ENCODE measurements at places on chromosomes 7 and 10.

GRCh38 chr7:131400681-131401176 is 73.1 kb downstream of the MKLN1 start:
- no peak for DNase-seq

DNA sequence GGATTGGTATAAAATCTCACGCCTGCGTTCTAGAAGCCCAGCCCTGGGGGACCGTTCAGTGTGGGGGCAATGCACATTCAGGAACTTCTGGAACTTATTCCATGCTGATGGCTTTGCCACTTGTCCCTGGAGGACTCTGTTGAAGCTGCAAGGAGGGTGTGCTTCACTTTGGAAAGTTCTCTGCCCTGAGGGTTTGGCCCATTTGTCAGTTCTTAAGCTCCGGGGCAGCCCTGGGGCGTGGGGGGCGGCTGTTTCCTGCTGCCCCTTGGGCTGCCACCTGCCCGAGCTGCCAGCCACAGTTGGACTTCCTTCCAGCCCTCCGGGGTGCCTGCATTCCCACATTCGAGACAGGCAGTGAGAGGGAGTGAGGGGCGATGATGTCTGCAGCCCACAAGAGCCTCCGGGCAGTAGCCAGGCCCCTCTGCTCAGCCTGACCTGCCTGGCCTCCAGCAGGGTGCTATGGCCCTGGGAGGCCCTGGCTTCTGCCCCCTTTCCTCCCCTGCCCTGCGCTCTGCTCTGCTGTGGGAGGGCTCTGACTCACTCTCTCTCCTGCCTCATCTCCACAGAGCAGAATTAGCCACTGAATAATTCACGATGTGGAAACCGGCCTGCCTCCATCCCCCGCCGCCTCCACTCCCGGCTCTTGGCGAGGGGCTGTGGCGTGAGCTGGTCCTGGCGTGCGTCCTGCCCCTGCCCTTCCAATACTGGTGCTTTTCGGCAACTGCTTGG is 1.9 kb downstream of the TTYH3 start:
- DNase-seq, result no peak

- no peak for DNase-seq
Measured at GRCh38 chr10:130992802-130993523, 318.6 kb downstream of the TCERG1L start.

- DNase-seq, result no peak
Measured at GRCh38 chr10:93068411-93069244, 5.1 kb upstream of the CYP26A1 start.

DNA sequence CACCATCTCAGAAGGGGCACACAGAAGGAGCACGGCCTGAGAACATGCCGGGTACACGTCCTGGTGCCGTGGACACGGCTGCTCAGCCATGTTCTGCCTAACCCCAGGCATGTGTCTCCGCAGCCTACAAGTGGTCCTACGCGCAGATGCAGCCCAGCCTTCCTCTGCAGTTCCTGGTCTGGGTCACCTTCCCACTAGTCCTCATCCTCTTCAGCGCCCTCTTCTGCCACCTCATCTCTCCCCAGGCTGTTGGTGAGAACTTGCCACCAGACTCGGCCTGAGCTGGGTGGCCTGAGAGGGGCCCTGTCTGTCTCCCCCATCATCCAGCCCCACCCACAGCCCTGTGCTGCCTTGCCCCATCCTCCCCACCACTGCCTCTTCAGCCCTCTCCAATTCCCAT is 5.3 kb downstream of the CLCN1 start:
- DNase-seq, result no peak

GRCh38 chr10:58400609-58401008 is 15.4 kb downstream of the TFAM start:
- DNase-seq, result no peak

GRCh38 chr7:84191261-84191660 is 3.3 kb downstream of the SEMA3A start:
- DNase-seq, result no peak

DNA sequence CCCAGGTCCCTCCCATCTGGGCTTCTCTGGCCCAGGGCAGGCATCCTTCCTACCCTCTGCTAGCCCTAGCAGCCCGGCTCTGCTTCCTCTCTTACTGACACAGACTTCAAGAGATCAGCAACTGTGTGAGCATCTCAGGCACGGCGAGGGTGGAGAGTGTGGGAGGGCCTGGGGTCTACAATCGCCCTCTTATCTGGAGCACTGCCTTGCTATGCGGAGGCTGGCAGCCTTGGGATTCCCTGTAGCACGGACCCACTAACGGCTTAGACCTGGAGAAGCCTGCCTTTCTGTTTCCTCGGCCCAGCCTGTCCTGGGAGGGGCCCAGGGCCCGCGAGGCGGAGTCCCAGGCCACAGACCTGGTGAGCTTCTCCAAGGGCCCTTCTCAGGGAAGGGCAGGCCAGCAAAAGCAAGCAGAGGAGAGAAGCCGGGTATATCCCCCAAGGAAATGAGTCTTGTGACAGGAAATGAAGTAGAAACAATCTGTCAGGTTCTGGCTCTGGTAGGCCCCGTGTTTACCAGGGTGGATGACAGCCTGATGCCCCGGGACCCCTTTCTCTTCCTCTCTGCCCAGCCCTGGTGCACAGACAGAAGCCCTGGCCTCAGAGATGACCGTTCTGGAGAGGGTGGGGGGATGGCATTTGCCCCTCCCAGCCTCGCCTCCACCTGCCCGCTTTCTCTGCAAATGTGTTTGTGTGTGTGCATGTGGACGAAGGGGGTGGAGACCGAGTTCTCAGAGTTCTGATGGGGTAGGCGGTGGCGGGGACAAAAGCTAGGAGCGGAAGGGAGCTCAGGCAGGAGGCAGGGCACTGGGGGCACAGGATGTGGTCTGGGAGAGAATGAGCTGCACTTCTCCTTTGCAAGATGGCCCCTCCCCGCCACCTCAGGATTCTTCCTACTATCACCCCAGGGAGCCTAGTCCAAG is 2.5 kb downstream of the LRCH4 start:
- DNase-seq, result peak; percentile 21

DNA sequence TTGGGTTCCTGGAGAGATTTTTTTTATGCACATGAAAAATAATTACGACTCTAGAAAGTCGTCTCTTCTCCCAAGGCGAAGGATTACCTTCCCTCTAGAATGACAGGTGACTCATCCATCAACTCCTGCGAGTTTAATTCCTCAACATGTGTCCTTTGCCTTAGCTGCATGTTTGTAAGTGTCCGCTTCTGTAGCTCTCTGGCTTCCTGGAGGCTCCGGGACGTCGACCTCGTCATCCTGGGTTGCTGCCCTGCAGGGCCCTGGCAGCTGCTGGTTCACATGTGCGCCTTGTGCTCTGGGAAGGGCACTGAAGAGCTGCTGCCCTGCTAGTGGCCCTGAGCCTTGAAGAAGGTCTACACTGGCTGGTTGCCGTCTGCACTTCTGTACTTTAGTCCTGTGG is 210.2 kb downstream of the MLLT10 start:
- DNase-seq, result no peak

- DNase-seq, result no peak
Measured at GRCh38 chr10:124641282-124642087, 102.7 kb downstream of the FAM53B start.

DNA sequence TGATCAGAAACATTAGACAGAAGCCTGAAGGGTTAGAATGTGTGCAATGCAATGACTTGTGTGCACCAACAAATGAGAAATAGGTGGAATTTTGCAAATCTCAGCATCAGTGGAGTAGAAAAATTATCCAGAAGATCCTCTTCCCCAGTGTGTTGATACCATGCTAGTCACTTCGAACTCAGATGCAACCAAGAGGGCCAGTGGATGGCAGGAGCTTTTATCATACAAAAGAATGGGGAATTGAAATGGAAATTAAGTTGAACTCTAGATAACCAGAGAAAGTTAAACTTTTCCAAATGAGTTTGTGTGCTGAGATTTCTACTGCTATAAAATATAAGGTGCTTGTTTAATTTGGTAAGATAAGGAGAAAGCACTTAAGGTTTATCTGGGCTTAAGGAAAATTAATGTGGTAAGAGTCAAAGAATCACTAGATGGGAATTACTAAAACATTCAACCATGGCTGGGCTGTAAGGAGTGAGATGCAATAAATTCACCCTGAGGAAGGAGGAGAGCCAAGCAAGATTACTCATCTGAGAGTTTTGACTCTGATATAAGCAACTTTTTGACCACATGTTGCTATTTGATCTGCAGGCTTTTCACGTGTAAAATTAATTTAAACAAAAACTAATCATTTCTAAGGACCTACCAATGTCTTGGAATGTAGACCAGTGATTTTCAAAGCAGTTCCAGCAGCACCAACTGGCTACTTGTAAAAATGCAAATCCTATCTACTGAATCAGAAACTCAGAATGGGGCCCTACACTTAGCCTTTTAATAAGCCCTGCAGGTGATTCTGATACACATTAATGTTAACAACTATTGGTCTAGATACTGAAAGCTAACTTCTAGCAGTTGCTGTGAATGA is 113.2 kb downstream of the CDC14C start:
- no peak for DNase-seq

DNA sequence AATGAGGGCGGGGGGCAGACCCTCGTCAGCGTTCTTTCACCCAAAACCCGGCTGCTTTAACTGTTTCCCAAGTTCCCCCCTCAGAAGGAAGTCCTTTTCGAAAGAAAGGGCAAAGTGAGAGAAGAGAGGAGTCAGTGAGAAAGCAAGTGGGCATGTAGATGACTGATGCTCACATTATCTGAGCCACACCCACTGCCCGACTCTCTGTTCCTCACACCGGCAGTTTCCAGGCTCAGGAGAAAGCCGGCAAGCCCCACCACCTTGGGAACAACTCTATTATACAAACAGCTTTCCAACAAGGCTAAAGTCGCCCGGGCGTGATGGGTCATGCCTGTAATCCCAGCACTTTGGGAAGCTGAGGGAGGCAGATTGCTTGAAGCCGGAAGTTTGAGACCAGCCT is 23.1 kb downstream of the RCC1L start:
- no peak for DNase-seq

- DNase-seq, result no peak
Measured at GRCh38 chr7:29609162-29610037, 45.8 kb downstream of the PRR15 start.

DNA sequence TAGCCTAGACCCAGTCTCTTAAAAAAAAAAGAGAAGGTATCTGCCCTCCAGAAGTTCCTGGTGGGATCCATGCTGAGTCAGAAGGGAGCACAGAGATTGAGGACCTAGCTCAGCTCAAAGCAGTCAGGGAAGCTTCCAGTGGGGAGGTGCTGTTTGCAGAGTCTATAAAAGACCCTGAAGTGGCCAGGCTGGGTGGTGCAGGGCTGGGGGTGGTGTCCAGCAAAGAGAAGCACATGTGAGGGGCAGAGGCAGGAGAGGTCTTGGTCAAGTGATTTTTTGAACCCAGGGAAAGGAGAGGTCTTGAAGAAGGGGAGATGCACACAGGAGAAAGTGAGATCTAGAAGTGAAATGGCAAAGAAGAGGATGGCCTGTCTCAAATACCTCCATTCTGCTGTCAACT is 130.4 kb upstream of the PODXL start:
- no peak for DNase-seq

- no peak for DNase-seq
Measured at GRCh38 chr7:90777465-90777864, 181.3 kb downstream of the CDK14 start.

DNA sequence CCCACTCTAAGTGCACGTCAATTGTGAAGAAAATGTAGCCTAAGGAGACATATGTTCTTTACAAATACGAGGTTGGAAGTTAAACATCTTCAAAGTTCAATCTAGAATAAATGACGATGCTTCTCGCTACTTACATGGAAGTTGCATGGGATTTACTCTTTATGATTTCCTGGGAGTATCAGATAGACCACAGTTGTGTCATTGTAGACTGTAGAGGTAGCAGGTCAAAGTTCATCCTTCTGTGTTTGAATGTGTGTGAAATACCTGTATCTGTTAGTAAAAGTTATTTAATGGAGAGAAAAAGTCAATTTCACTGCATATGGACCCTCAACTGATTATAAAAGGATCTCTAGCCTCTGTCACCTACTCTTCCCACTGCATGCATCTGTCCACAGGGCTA is 112.6 kb downstream of the C1GALT1 start:
- no peak for DNase-seq

GRCh38 chr7:13845601-13846000 is 143.9 kb downstream of the ETV1 start:
- DNase-seq, result no peak

DNA sequence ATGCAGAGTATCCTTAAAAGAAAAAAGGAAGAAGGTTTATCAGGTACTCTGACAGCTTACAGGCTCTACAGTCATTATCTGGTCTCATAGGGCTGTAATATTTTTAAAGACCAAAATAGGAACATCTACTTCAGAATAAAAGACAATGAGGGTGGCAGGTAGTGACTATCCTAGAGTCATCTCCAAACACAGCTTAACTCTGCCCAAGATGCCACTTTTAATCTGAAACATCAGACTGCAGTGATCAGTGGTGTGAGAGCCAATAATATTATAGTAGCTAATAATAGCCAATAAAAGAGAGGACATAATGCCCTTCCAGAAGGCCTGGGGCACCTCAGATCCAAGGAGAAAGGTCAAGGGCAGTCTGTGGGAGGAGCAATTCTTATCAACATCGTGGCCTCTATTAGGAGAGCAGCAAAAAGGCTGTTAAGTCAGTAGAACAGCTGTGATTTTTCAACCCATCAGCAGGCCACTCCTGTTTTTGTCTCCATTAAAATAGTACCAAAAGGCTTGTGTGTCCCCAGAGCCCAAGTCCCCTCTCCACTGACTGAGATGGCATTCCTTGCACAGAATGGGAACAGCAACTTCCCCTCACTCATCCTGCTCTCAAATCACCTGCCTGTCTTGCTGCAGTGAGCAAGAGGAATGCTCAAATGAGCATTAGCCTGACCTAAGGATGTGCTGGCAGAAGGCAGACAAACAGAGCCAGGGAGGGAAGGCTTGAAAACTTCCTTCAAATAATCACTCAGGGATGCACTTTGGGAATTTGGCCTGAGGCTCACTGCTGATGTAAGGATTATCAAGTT is 20.7 kb upstream of the SPOCK2 start:
- DNase-seq, result no peak

DNA sequence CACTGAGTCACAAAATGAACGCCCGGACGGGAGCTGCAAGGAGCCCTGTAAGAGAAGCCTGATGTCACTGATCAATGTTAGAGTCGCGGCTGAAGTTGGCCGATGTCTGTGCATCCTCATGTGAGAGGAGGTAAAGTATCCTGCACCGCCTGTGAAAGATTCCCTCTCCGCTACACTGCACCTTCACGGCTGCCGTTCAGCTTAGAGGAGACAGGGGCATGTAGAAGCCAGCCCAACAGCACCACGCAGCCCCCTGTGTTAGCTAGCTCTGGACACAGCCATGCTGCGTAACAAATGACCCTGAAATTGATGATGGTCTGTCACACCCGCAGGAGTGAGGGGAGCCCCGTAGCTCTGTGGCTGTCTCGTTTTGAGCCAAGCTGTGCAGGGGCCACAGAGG is 81.5 kb upstream of the DIP2C start:
- no peak for DNase-seq

DNA sequence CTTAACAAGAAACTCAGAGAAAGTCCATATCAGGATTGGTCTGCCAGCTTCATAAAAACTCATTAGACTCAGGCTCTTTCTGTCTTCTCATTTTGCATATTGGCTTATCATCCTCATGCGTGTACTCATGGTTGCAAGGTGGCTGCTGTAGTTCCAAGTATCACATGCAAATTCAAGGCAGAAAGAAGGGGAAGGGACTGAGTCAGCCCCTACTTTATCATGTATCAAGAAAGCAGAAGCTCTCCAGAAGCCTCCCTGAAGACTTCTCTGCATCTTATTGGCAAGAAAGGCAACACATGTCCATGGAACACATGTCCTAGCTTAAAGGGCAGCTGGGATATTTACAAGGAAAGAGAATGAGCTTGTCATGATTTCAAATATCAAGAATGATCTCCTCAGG is 19.4 kb upstream of the EZH2 start:
- no peak for DNase-seq

GRCh38 chr7:50268223-50268622 is 36.3 kb upstream of the IKZF1 start:
- no peak for DNase-seq
